ENCODE measurements at places on chromosomes 7 and 10.
A peak's percentile ranks its signal among the peaks of the same experiment; 100 is the strongest.

- DNase-seq, result no peak
Observed at GRCh38 chr7:50507898-50508470, 57.2 kb downstream of the DDC start.

GRCh38 chr10:366186-366585 lies 230.9 kb downstream of the ZMYND11 start:
- no peak for DNase-seq

GRCh38 chr10:82866424-82867020 lies 991.5 kb downstream of the NRG3 start:
- no peak for DNase-seq

GRCh38 chr10:46558392-46559185 lies 2.1 kb upstream of the GPRIN2 start:
- DNase-seq, result no peak

DNA sequence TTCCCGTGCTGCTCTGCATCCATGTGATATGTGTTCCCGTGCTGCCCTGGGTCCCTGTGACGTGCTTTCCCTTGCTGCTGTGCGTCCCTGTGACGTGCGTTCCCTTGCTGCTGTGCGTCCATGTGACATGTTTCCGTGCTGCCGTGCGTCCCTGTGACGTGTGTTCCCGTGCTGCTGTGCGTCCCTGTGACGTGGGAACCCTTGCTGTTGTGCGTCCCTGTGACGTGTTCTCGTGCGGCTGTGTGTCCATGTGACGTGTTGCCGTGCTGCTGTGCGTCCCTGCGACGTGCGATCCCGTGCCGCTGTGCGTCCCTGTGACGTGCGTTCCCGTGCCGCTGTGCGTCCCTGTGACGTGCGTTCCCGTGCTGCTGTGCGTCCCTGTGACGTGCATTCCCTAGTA lies 45.8 kb downstream of the WDR37 start:
- no peak for DNase-seq

DNA sequence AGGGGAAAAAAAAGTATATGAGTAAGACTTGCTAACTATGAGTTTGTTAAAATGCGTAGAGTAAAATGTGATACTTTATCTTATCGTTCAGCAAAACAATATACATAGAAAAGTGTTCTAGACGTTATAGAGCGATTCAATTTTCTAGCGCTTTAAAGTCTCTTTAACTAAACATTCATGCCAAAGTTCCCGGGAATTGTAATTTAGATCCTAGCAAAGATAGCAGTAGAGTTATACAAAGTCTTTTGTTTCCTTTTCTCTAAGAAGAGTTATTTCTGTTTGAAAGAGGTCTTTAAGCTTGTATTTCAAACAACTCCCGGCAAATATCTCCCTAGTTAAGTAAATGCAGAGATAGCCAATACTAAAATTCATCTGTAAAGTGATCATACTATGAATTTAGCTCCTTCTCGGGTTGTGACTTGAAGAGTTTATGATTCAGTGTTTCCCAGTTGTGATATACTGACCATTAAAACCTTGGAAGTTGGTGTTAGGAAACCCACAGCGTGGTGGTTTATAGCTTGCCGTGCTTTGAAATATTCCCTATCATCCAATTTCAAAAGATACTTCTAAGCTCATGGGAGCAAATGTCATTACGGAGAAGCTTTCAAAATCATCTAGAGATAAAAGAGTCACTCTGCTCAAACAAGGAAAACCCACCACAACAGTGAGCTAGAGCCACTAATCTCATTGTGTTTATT lies 171.7 kb downstream of the CSTF2T start:
- no peak for DNase-seq

- no peak for DNase-seq
Observed at GRCh38 chr7:85776691-85777345, 590.0 kb upstream of the SEMA3D start.

- no peak for DNase-seq
Observed at GRCh38 chr7:18153183-18153748, 125.6 kb upstream of the PRPS1L1 start.

DNA sequence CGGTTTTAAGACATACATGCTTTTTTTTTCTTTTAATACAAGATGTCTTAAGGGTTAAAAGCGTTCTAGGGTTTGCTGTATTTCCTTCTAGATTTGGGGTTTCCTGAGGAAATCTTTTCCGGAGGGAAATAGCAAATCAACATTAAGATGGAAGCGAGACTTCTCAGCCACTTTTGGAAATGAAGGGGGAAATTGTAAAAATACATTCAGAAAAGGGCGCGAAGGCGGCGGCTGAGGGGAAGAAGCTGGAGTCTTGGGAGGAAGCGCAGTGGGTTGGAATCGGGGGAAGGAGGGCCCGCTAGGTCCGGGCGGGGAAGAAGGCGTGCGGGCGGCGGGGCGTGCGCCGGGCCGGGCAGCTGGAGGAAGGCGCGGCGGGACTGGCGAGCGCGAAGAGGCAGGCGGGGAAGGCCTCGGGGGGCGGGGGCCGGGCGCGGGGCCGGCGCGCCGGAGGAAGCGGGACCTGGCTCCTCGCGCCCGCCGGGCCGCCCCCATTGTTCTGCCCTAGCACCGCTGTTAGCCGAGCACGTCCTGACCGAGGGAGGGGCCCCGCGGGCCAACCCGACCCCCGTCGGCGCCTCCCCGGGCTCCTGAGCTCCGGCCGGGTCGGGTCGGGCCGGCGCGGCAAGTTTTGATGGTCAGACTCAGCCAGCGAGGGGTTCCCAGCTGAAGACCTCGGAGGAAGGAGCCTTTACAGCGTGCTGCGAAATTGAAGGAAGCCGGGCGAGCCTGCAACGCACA lies 1.5 kb upstream of the SKIDA1 start:
- DNase-seq, result peak; percentile 23

GRCh38 chr7:151490456-151491105 lies 29.1 kb downstream of the RHEB start:
- DNase-seq, result no peak

DNA sequence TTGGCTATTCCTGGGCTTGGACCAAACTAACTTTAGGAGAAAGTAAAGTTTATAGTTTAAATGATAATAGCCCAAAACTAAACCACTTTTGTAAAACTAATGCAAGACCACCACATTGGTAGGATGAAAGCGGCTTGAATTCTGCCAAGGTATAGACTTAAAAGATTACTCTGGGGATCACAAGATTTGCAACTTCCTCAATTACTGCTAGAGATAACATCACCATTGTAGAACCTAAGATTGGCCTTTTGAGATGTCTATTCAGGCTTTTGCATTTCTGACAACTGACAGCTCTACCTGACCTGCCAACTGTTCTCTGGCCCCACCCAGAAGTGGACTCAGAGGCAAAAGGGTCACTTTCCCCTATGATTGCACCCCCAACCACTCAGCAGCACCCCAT lies 162.4 kb downstream of the TNS3 start:
- DNase-seq, result no peak

DNA sequence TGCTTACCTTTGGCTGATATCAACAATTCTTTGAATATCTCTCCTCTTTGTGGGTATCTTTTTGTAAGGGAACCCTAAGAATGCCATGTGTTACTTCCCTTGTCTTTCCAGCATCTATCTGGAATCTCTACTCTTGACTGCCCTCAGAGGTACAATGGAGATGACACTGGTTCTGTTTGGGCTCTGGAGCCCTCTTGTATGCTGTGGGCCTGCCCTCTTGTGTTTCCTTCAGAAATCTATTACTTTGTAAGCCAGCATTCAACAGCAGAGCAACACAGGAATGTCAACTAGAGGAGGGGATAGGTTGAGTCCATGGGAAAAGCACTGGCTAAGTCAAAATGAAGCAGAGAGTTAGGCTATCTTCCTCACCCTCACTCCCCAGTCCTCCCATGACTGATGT lies 142.3 kb downstream of the XPNPEP1 start:
- no peak for DNase-seq

DNA sequence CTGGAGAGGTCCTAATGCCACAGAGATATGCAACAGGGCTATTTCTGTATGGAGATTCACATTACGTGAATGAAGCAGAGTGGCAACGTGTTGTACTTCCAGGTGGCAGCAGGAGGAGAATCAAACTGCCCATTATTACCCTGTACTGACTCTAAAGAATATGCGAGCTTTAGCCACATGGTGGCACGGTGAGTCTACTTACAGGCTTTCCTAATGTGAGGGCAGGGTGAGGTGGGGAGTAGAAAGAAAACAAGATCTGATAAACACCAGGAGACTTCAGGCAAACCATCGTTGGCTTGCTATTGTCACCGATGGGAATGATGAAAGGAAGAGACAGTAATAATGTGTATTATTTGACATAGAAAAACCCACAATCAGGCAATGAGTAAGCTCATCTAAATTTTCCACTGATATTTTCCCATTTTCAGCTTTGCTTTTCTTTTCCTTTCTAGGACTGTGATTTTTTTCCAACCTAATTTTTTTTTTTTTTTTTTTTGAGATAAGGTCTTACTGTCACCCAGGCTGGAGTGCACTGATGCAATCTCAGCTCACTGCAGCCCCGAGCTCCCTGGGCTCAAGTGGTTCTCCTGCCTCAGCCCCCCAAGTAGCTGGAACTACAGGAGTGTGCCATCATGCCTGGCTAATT lies 164.3 kb downstream of the BTAF1 start:
- DNase-seq, result peak; percentile 63

DNA sequence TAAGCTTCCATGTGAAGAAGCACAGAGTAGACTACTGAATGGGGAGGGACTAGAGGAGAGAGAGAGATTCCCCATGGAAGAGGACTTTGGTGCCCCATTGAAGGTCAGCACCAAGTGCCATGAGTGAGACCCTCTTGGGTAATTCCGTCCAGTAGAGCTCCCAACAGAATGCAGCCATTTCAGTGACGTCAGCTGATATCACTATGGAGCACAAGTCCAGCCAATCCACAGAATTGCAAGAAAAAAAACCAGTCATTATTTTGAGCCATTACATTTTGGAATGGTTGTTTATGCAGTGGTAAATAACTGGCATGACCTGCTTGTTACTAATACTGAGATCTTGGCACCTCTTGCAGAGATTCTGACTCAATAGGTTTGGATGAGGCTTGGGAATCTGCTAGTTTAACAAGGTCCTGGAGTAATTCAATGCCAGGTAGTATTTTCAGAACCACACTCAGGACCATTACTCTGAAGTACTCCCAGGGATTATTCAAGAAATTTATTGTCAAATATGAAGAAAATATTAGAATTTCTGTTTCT lies 52.6 kb upstream of the SP8 start:
- no peak for DNase-seq

- DNase-seq, result no peak
Observed at GRCh38 chr10:109030581-109031210, 892.6 kb downstream of the XPNPEP1 start.

DNA sequence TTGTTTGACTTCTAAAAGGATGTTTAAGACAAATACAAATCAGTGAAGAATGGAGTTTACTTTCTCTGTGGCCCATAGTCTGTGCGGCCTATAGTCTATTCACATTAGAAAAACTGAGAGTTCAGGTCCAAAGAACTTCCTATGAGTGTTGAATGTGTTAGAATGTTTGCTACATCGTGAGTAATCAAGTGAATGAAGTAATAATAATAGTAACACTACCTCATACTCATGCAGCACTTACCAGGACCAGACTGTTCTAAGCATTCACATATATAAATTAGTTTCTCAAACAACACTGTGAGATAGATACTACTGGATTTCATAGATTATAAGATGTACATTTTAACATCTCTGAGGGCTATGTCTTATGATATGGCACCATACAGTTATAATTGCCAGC lies 70.4 kb downstream of the RALA start:
- DNase-seq, result no peak

GRCh38 chr10:29465384-29465783 lies 169.4 kb downstream of the SVIL start:
- DNase-seq, result no peak

DNA sequence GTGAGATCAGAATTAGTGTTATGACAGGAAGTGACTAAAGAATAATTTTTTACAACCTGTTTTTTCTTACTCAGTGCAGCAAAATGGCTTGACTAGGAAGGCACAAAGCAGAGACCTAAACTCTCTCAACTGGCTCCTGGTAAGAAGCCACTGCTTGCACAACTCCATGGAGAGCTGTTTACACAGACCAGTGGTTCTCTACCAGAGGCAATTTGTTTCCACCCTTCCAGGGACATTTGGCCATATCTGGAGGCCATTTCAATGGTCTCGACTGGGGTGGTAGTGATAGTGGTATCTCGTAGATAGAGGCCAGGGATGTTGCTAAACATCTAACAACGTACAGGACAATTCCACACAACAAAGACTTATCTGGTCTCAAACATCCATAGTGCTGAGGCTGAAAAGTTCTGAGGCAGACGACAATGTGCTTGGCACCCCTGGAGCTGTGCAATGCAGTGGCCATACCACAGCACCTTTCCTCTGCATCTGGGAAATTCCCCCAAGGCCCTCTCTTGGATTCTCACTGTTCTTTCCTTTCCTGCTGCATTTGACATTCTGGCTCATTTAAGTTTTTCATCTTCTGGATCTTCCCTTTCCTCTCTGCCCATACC lies 105.4 kb upstream of the LAMB4 start:
- DNase-seq, result no peak

- DNase-seq, result no peak
Observed at GRCh38 chr10:20768843-20769242, 128.3 kb downstream of the NEBL start.

GRCh38 chr10:74244097-74244685 lies 93.2 kb downstream of the ADK start:
- DNase-seq, result peak; percentile 46

DNA sequence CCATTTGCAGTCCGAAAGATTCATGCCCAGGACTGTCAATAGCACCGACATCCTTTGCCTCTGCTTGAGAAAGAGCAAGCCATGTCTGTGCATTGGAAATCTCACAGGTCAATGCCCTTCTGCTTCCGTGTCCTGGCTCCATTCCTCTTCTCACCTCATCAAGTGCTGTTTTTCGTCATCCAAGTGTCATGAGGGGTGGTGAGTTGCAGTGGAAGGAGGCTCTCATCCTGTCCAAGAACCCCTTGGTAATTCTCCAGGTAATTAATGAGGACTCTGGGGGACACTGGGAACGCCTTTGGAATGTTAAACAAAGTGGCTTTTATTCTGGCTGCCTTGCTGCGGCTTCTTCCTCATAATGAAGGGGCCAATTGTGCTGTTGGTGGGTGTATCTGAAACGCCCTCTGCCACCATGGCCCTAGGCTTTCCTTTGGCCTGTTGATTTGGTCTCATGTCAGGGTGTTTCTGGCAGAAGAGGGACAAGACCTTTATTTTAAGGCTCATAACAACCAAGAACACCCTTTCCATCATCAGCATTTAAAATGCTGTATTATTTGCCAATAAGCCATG lies 57.7 kb downstream of the PPP1R3C start:
- no peak for DNase-seq

GRCh38 chr7:47361746-47362215 lies 220.1 kb downstream of the TNS3 start:
- DNase-seq, result no peak

- no peak for DNase-seq
Observed at GRCh38 chr10:96299383-96299782, 4.9 kb upstream of the DNTT start.
